ENCODE measurements at places on chromosomes 3 and 15.

DNA sequence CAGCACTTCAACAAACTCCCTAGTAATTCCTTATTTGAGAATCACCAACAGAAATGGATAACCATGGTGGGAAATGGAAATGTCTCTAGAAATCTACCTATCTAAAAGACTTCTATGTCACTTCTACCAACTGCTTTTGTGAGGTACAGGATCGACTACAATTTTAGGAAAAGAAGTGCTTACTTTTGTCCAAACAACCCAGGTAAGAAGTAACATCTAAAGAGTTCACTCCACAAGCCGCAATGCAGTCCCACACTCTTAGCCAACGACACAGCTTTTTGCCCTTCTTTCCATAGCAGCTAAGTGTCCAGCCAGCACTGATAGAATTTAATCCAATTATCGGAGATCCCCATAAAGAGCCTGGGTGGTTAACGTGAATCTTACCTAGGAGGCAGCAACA lies 28.1 kb downstream of the ANXA2 start:
- DNase-seq, result no peak

GRCh38 chr3:141491929-141492328 lies 5.1 kb downstream of the RASA2 start:
- DNase-seq, result no peak

GRCh38 chr15:92770641-92771040 lies 115.1 kb upstream of the FAM174B start:
- no peak for DNase-seq

GRCh38 chr3:61638741-61639140 lies 77.4 kb downstream of the PTPRG start:
- DNase-seq, result peak; percentile 49

- no peak for DNase-seq
Measured at GRCh38 chr3:123651449-123652341, 66.8 kb upstream of the HACD2 start.

DNA sequence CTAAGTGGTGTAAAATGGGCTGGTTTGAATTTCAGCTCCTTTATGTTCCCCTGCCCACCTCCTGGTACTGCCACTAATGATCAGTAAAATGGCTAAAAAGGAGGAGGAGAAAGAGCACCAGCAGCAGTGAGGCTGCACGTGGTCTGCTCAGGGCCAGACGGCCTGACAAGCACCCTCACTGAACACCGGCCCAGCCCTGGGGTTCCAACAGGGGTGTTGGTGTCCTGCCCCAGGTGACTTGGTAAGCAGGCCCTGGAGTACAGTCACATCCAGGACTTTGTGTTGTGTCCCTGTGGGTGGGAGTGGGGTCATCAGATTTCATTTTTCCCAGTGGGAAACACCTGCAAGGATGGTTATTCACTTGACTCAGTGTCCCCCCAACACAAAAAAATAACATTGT lies 5.4 kb downstream of the BAHD1 start:
- no peak for DNase-seq

GRCh38 chr3:38555926-38556325 lies 59.8 kb downstream of the EXOG start:
- no peak for DNase-seq

All from EL (cell line).